ENCODE measurements at places on chromosomes 1 and 21.

- DNase-seq = no peak
These were observed 61.2 kb downstream of the EDARADD start for GRCh38 chr1:236455243-236455642.

- no peak for DNase-seq
These were observed 14.9 kb upstream of the CD5L start for GRCh38 chr1:157856538-157856937.

GRCh38 chr1:89837036-89837481 is 16.2 kb downstream of the LRRC8D start:
- no peak for DNase-seq

DNA sequence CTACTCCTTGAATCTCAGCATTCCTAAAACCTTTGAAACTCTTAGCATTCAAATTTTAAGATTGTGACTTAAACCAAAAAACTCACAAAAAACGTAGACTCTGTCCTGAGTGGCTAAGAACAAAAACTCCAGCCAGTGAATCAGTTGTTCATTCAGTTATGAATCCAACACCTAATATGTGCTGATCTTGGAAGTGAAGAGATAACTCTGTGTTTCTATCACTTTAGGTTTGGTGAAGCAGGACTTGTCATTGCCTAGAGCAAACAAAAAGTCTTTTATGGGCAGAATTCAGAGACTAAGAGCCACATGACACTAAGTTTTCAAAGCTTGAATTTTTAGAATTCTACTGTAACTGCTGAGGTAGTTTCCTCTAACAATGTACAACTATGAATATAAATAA is 10.4 kb upstream of the GPR137B start:
- no peak for DNase-seq

DNA sequence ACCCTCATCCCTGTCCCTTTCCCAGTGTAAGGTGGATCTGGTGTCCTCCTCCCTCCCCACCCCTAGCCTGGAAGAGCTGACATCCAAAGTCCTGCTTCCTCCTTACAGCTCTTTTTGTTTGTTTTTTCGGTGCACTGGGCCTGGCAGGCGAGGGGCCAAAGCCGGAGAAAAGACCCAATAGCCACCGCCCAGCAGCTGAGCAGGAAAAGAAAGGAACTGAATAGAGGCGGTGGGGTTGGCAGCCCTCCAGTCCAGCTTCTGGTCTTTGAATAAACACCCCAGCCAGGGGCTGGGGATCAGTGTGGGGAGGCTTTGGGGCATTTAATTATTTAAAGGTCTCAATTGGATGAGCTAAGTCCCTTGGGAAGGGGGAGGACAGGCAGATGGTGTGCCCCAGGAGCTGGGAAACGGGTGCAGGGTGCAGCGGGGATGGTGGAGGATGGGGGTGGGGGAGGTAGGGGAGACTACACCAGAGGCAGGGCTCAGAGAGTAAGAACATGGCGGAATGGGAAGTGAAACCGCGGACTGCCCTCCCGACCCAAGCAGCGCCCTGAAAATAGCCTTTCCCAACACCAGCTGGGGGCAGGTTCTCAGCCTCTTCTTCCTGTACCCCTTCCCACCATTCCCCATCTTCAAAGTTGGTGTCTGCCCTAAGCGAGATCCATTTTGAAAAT is 20.2 kb downstream of the BTG2 start:
- DNase-seq = no peak
